ENCODE measurements at places on chromosomes 3 and 15.

GRCh38 chr15:48250640-48251076 lies 44.6 kb downstream of the SLC12A1 start:
- no peak for DNase-seq

GRCh38 chr3:196642434-196642833 lies 2.9 kb downstream of the NRROS start:
- no peak for DNase-seq

DNA sequence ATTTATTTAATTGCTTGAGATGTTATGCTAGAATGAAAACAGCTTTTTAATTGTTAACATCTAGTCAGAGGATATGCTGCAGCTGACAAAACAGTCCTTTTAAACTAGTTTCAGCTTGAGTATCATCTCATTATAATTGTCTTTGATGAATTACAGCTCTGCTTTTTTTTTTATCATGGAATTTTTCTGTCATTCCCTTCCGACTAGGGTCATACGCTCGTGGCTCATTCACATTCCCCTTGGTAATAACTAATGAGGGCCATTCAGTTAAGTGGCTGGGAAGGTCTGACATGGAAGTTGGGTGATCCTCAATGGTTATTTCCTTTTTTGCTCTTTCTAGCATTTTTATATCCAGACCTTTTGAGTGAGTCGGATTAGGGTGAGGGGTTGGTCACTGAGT lies 77.0 kb downstream of the PGPEP1L start:
- no peak for DNase-seq

DNA sequence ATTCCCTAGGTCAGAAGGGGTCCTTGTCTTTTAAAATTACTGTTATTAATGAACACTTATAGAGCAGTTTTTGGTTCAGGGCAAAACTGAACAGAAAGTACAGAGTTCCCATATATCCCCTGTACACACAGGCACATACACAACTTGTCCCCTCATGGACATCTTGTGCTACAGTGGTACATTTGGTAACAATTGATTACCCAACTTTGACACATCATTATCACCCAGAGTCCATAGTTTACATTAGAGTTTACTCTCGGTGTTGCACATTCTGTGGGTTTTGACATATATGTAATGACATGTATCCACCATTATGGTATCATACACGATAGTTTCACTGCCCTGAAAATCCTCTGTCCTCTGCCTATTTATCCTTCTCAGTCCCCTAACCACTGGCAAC lies 984 bp upstream of the EDC3 start:
- DNase-seq, result no peak

GRCh38 chr3:54856271-54856670 lies 71.6 kb downstream of the LRTM1 start:
- no peak for DNase-seq
